ENCODE measurements at places on chromosomes 4 and X.

GRCh38 chr4:175048906-175049305, 130.7 kb downstream of the ADAM29 start:
- no peak for DNase-seq

DNA sequence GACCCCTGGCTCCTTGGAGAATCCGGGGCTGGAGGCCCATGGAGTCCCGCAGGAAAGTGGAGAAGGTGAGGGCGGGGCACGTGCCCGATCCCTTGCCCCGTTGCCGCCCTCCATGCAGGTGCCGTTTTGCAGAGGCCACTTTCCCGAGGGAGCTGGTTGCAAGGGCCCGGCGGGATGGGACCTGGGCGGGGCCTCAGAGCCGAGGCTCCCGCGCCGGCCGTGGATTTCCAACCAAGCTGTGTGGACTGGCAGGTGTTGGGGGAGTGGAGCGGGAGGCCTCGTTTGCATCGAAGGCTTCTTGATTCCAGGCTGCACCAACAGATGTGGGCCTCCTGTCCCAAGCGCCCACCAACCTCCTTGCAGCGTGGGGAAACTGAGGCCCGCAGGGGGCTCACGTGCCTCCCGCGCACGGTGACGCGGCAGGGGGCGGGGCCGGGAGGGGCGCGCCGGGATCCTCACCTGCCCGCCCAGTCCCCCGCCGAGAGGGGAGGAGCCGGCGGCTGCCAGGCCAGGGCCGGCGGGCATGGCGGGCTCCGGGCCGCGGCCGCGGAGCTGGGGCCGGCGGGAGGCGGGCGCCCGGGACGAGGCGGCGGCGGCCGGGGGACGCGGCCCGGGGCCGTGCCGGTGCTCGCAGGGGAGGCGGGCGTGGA, 24.9 kb downstream of the SH3BP2 start:
- DNase-seq: no peak

GRCh38 chr4:34191443-34191842, 2052.9 kb downstream of the ARAP2 start:
- DNase-seq: no peak

DNA sequence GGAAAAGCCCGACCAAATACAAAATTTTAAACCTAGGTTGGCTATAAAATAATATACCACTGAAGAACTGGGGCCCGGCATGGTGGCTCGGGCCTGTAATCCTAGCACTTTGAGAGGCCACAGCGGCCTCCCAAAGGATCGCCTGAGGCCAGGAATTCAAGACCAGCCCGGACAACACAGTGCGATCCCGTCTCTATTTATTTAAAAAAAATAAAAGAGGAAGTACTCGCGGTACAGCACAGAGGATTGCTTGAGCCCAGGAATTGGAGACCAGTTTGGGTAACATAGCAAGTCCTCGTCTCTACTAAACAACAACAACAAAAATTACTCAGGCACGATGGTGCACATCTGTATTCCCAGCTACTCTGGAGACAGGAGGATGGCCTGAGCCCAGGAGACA, 44.8 kb upstream of the CDKN2AIP start:
- DNase-seq: peak; percentile 44

GRCh38 chr4:109701566-109702410, 1.5 kb downstream of the CASP6 start:
- DNase-seq: no peak

DNA sequence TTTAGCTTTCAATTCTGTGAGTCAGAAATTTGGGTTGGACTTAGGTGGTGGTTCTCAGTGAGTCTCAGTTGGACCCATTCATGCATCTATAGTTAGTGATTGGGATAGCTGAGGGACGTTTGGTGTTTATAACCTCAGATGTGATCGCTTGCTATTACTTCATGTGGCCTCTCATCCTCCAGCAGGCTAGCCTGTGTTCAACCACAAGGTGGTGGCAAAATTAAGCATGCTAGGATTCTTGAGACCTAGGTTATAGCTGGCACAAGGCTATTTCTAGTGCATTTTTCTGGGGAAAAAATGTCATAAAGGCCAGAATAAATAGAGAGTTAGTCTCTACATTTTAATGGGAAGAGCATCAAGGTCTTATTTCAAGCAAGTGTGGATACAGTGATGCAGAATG, 10.9 kb upstream of the GRPR start:
- DNase-seq: peak; percentile 19

DNA sequence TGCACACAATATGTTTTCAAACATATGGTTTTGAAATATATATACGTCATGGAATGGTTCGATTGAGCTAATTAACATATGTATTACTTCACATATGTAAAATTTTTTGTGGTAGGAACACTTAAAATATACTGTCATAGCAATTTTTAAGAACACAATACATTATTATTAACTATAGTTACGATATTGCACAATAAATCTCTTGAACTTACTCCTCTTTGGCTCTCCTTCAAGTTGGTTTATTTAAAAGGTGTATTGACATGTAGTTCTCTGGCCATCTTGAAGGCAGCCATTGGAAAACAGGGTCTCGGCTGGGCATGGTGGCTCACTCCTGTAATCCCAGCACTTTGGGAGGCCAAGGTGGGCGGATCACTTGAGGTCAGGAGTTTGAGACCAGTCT, 53.8 kb downstream of the CASP3 start:
- DNase-seq: no peak

- DNase-seq: no peak
Measured at GRCh38 chr4:31793907-31794306, 1073.7 kb downstream of the PCDH7 start.

- no peak for DNase-seq
Measured at GRCh38 chr4:162853788-162854187, 312.9 kb downstream of the NAF1 start.

DNA sequence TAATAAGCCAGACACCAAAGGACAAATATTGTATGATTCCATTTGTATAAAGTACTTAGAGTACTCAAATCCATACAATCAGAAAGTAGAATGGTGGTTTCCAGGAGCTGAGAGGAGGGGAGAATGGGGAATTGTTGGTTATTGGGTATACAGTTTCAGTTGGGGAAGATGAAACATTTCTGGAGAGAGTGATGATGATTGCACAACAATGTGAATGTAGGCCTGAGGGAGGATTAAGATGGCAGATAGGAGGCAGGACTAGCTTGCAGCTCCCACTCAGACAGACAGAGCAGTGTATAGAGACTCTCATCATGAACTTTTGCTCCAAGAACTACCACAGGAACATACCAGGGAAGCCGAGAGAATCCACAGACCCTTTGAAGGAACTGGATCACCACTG, 75.7 kb upstream of the PAK3 start:
- DNase-seq: no peak

- DNase-seq: no peak
Measured at GRCh38 chrX:133563705-133564104, 148.4 kb upstream of the GPC4 start.

DNA sequence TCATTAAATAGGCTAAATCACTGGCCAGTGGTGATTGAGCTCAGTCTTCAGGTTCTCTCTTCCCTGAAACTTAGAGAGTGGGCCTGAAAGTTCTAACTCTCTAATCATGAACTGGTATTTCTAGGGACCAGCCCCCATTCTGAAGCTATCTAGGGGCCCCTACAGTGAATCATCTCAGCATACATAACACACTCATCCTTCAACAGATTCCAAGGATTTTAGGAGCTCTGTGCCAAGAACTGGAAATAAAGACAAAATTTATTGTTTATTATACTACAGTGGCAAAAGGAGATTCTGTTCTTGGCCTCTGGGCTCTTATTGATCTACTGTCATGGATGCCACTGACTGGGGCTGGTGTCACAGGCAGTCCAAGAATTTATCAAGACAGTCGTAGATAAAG, 263.8 kb upstream of the IGFBP7 start:
- DNase-seq: no peak

DNA sequence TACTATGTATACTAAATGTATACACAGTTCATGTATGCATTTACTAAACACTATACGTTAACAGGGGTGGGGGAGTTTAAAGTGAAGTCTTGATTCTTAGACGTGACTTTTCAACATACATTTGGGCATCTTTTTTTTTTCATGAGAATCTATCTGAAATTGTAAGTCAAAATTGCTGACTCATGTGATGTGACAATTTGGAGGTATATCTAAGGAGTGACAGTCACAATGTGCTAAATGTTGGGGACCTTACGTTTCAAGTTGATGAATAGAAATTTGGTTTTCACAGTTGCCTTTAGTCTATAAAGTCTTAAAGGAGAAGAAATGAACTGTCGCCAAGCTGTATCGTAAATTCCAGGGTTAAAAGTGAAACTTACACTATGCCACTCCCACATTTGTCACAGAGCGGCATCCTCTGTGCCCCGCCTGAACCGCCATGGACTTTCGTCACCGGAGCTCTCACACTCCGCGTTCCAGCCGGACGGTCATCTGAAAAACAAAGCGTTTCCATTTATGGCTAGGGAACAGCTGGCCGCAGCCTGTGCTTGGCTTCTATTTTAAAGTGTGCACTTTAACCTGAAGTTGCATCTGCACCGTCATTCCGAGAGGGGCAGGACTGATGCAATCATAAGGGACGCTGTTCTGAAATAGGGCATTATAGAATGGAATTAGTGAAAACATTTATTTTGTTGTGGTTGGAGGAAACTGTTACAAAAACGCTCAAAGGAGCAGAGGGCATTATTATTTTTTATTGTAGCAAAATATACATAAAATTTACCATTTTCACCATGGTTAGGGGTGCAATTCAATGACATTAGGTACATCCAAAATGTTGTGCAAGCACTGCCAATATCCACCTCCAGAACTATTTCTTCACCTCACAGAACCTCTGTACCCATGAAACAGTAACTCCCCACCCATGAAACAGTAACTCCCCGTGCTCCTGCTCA, 30.9 kb downstream of the PDLIM3 start:
- no peak for DNase-seq

GRCh38 chr4:113406723-113407016, 354.9 kb downstream of the CAMK2D start:
- DNase-seq: no peak

DNA sequence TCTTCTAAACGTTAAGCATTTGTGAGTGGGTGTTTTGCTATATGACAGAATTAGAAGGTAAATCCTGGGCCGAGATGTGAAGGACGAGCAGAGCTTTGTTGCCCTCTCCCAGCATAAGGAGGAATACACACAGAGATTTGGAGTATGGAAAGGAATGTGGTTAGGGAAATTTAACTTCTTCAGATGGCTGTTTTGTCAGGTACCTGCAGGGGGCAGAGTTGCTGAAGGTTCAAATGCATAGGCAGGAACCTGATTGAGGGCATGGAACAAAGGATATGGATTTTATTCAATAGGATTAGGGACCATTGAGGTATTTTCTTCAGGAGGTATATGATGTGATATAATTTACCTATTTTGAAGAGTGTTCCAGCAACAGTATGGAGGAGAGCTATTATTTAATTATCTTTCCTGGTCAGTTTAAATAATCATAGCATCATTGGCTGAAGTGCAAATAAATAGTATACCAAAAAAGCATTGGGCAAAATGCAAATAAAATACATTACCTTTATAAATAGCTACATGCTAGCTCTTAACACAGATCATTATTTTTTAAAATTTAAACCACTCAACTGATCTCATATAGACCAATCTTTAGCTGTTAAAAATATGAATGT, 143.6 kb downstream of the SLIT2 start:
- peak; percentile 21 for DNase-seq

GRCh38 chr4:149291463-149291862, 524.2 kb downstream of the IQCM start:
- DNase-seq: peak; percentile 16

All from AG10803 (cell line).